ENCODE measurements at places on chromosomes 1 and 21. TPM values are rescaled to one million over a fixed set of nuclear protein-coding genes. Genes with fewer than 3 reads are reported as not detected.

DNA sequence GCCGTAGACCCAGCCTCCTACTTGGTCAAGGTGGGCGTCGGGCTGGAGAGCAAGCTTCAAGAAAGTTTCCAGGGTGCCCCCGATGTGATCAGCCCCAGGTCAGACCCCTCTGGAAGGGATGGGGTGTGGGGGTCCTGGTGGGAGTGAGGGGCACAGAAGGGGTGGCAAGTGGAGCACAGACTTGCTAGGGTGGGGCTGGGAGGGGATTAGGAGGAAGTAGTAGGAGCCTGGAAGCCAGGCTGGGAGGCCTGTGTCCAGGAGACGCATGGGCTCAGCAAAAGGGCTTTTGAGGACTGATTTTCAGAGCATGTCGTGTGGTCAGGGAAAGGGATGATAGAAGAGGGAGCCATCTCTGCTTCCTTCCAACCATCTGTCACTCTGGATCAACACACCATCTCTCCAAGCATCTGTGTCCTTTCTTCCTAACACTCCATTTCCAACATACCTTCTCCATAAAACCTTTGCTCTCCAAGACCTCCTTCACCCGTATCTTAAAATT lies 8.5 kb downstream of the TRIM46 start:
- H3K4me3 ChIP-seq = no peak overlapping the region
- peaks cover 32% of the 10 kb centered on the region for H3K4me1 ChIP-seq
- no peak for DNase-seq
- H3K27me3 ChIP-seq = no peaks in the 10 kb centered on the region
- no peaks in the 10 kb centered on the region for H3K36me3 ChIP-seq

- no peak for DNase-seq
- no peaks in the 10 kb centered on the region for H3K36me3 ChIP-seq
- H3K27ac ChIP-seq = no peak overlapping the region
- peaks cover 17% of the 10 kb centered on the region for H3K4me1 ChIP-seq
Observed at GRCh38 chr21:33977017-33977720, 61.6 kb upstream of the ATP5PO start.

- no peak overlapping the region for H3K4me3 ChIP-seq
- H3K36me3 ChIP-seq = no peaks in the 10 kb centered on the region
- H3K27me3 ChIP-seq = no peaks in the 10 kb centered on the region
- H3K27ac ChIP-seq = no peak overlapping the region
- H3K4me1 ChIP-seq = peaks cover 46% of the 10 kb centered on the region
- DNase-seq = no peak
Observed at GRCh38 chr1:183476081-183476480, 3.8 kb downstream of the SMG7 start.

- no peak overlapping the region for H3K4me3 ChIP-seq
- DNase-seq = no peak
- no peak overlapping the region for H3K27ac ChIP-seq
- no peaks in the 10 kb centered on the region for H3K36me3 ChIP-seq
Observed at GRCh38 chr1:176517484-176517883, 54.5 kb downstream of the PAPPA2 start.

- H3K27ac ChIP-seq = no peak overlapping the region
- no peaks in the 10 kb centered on the region for H3K4me1 ChIP-seq
- no peaks in the 10 kb centered on the region for H3K27me3 ChIP-seq
- no peak overlapping the region for H3K4me3 ChIP-seq
- no peaks in the 10 kb centered on the region for H3K36me3 ChIP-seq
Observed at GRCh38 chr21:7916329-7917303, 2604.8 kb upstream of the TPTE start.

- DNase-seq = no peak
- H3K36me3 ChIP-seq = peaks cover 42% of the 10 kb centered on the region
- no peak overlapping the region for H3K27ac ChIP-seq
- H3K4me1 ChIP-seq = peaks cover 12% of the 10 kb centered on the region
Observed at GRCh38 chr1:11984121-11984520, 3.9 kb downstream of the MFN2 start.

DNA sequence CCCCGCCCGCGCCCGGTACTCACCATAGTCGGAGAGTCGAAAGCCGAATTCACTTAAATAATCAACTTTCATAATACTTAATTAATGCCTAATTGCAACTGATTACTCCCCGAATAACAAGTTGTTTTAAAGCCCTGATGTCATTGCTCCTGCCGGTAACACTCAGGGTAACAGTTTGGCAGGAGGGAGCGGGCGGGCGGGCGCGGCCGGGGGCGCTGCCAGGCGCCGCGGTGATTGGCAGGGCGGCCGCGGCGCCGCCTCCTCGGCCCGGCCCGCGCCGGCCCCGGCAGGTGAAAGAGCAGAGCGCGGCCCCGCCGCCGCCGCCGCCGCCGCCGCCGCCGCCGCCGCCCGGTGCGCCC lies 102.2 kb downstream of the CASZ1 start:
- H3K27ac ChIP-seq = peak overlapping the region; percentile 98
- H3K4me3 ChIP-seq = peak overlapping the region; percentile 89
- no peaks in the 10 kb centered on the region for H3K36me3 ChIP-seq
- DNase-seq = peak; percentile 85

DNA sequence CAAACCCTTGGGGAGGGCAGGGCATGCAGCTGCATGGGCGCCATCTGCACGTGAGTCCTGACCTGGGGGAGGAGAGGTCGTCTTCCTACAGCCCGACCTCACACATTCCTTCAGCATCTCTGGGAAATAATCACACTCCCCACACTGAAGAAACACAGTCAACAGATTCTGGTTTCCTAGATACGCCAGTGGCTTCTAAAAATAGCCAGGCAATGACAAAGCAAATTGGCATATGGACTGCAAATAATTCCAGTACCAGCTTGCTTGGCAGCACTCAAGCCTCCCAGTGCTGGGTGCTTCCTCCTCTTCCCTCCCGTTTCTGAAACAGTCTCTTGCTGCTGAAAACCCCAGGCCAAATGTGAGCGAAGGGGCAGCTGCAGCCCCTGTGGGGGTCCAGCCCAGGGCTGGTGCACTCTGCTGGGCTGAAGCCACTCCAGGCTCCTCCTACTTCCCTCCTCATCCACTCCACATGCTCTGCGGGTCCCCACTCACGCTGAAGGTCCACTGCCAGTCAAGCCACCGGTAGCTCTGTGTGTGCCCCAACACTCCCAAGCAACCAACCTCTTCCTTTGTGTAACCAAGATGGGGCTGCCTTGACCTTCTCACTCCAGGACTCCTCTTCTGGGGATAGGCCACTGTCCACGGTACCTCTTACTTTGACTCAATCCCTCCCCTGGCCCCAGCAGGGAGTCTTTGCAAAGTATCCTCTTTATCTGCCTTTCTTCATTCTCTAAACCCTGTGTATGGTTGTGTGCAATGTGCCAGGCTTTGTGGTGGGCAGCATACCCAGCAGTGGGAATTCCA lies 69.0 kb downstream of the KCND3 start:
- H3K36me3 ChIP-seq = no peaks in the 10 kb centered on the region
- DNase-seq = no peak
- no peaks in the 10 kb centered on the region for H3K27me3 ChIP-seq
- no peak overlapping the region for H3K27ac ChIP-seq
- no peaks in the 10 kb centered on the region for H3K4me1 ChIP-seq
- no peak overlapping the region for H3K4me3 ChIP-seq

- peaks cover 2% of the 10 kb centered on the region for H3K36me3 ChIP-seq
- no peaks in the 10 kb centered on the region for H3K27me3 ChIP-seq
- H3K27ac ChIP-seq = no peak overlapping the region
- H3K4me1 ChIP-seq = no peaks in the 10 kb centered on the region
- no peak for DNase-seq
Observed at GRCh38 chr1:64875101-64875500, 91.2 kb downstream of the JAK1 start.

DNA sequence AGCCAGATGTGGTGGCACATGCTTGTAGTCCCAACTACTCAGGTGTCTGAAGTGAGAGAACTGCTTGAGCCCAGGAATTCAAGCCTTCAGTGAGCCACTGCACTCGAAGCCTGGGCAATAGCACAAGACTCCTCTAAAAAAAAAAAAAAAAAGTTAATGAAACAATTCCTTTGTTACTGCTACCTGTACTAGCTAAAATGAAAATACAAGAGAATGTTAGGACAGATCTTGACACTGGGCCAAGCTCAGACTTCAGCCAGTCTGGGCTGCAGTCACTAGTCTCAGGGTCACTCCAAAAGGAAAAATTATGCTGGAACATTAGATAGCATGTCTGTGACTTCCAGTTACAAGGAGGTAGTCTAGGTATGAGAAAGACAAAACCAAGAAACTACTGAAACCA lies 56.5 kb downstream of the TRIM33 start:
- H3K4me3 ChIP-seq = no peak overlapping the region
- no peaks in the 10 kb centered on the region for H3K27me3 ChIP-seq
- H3K36me3 ChIP-seq = peaks cover 36% of the 10 kb centered on the region
- no peaks in the 10 kb centered on the region for H3K4me1 ChIP-seq

- no peaks in the 10 kb centered on the region for H3K4me1 ChIP-seq
- H3K36me3 ChIP-seq = no peaks in the 10 kb centered on the region
- no peak for DNase-seq
- H3K27me3 ChIP-seq = no peaks in the 10 kb centered on the region
- H3K27ac ChIP-seq = no peak overlapping the region
- no peak overlapping the region for H3K4me3 ChIP-seq
Observed at GRCh38 chr1:246798107-246798506, 73.9 kb downstream of the SCCPDH start.

DNA sequence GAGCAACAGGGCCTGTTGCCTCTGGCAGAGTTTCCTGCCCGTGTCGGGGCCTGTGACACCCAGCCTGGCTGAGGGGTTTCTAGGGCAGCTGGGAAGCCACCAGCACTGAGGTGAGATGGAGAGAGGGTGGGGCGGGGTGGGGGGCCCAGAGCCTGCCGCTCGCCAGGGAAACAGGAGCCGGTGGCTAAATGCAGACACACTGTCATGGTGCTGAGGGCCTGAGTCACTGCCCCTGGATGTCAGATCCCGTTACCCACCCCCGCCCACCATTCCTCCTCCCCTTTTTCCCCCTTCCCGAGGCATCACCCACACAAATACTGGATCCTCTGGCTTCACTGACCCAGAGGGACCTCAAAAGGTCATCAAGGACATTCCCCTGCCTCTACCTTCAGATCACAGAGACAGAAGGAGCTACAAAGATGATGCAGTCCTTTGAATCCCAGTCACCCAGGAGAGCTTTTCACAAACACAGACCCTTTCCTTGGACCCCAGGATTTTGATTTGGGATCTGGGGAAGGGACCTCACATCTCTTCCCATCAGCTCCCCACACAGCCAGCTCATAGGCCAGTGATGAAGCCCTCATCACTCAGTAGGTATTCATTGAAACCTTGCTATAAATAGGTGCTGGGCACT lies 1.9 kb upstream of the HSPB7 start:
- no peaks in the 10 kb centered on the region for H3K27me3 ChIP-seq
- H3K36me3 ChIP-seq = no peaks in the 10 kb centered on the region
- peaks cover 6% of the 10 kb centered on the region for H3K4me1 ChIP-seq
- H3K27ac ChIP-seq = no peak overlapping the region
- H3K4me3 ChIP-seq = no peak overlapping the region

- no peak for DNase-seq
- no peak overlapping the region for H3K27ac ChIP-seq
- H3K4me1 ChIP-seq = no peaks in the 10 kb centered on the region
- H3K36me3 ChIP-seq = no peaks in the 10 kb centered on the region
- H3K27me3 ChIP-seq = no peaks in the 10 kb centered on the region
- no peak overlapping the region for H3K4me3 ChIP-seq
Observed at GRCh38 chr1:118013336-118013735, 83.8 kb downstream of the WDR3 start.

- peak overlapping the region; percentile 83 for H3K27ac ChIP-seq
- H3K4me1 ChIP-seq = peaks cover 16% of the 10 kb centered on the region
- no peaks in the 10 kb centered on the region for H3K27me3 ChIP-seq
- peak; percentile 17 for DNase-seq
- peaks cover 1% of the 10 kb centered on the region for H3K36me3 ChIP-seq
Observed at GRCh38 chr1:220044678-220045355, 1.5 kb downstream of the EPRS1 start.

GRCh38 chr1:27074175-27074780 lies 61.6 kb upstream of the TENT5B start:
- no peaks in the 10 kb centered on the region for H3K4me1 ChIP-seq
- no peaks in the 10 kb centered on the region for H3K27me3 ChIP-seq
- no peak overlapping the region for H3K4me3 ChIP-seq

- peaks cover 27% of the 10 kb centered on the region for H3K4me1 ChIP-seq
- H3K36me3 ChIP-seq = no peaks in the 10 kb centered on the region
- no peak overlapping the region for H3K4me3 ChIP-seq
Observed at GRCh38 chr1:169879034-169879840, 14.5 kb downstream of the SCYL3 start.

GRCh38 chr1:201514466-201514865 lies 7.5 kb upstream of the CSRP1 start:
- no peaks in the 10 kb centered on the region for H3K4me1 ChIP-seq
- H3K4me3 ChIP-seq = no peak overlapping the region
- H3K27me3 ChIP-seq = no peaks in the 10 kb centered on the region
- DNase-seq = no peak
- no peaks in the 10 kb centered on the region for H3K36me3 ChIP-seq

GRCh38 chr1:2098839-2099785 lies 48.9 kb downstream of the PRKCZ start:
- H3K27ac ChIP-seq = no peak overlapping the region
- H3K4me1 ChIP-seq = peaks cover 24% of the 10 kb centered on the region
- no peaks in the 10 kb centered on the region for H3K27me3 ChIP-seq
- DNase-seq = no peak
- no peaks in the 10 kb centered on the region for H3K36me3 ChIP-seq

GRCh38 chr1:218674280-218674773 lies 329.2 kb downstream of the TGFB2 start:
- H3K27me3 ChIP-seq = no peaks in the 10 kb centered on the region
- no peaks in the 10 kb centered on the region for H3K36me3 ChIP-seq
- no peak overlapping the region for H3K27ac ChIP-seq
- H3K4me1 ChIP-seq = no peaks in the 10 kb centered on the region

- H3K27me3 ChIP-seq = no peaks in the 10 kb centered on the region
- H3K4me1 ChIP-seq = peaks cover under 1% of the 10 kb centered on the region
- DNase-seq = no peak
- H3K4me3 ChIP-seq = no peak overlapping the region
- H3K36me3 ChIP-seq = no peaks in the 10 kb centered on the region
- H3K27ac ChIP-seq = no peak overlapping the region
Observed at GRCh38 chr21:25467896-25468295, 139.4 kb downstream of the MRPL39 start.

GRCh38 chr21:28949318-28949717 lies 43.4 kb downstream of the LTN1 start:
- no peak overlapping the region for H3K4me3 ChIP-seq
- no peak for DNase-seq
- no peak overlapping the region for H3K27ac ChIP-seq
- no peaks in the 10 kb centered on the region for H3K27me3 ChIP-seq

The TESK2 gene
- 26.2 TPM for total RNA-seq

The ZP4 gene
- total RNA-seq = not detected

The AHCTF1 gene
- 43.1 TPM for total RNA-seq

The WNT2B gene
- total RNA-seq = 5.9 TPM

The SNX7 gene
- total RNA-seq = not detected

The C1orf185 gene
- total RNA-seq = not detected

The KIF14 gene
- 0.15 TPM for total RNA-seq

The RLF gene
- 21.4 TPM for total RNA-seq

The PTCH2 gene
- total RNA-seq = 0.90 TPM

The IER5 gene
- 98.1 TPM for total RNA-seq

All from B cell (primary cell).